ENCODE measurements at places on chromosomes 3 and 15. TPM values are rescaled to one million over a fixed set of nuclear protein-coding genes. Genes with fewer than 3 reads are reported as not detected.

DNA sequence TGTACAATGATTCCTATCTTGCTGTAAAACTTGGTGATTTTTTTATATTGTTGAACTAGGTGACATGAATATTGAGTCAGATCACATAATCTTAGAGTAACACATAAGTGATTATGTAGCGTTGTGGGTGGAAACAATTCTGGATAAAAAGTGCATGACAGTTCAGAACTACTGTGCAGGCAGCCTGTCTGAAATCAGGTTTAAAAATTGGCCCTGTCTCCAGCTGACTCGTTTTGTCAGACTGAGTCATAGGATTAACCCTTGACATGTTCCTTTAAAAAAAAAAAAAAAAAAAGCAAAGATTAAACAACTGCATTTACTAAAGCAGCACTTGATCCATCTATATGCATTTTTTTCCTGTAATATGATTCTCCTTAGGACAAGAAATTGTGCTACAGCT, 160.0 kb upstream of the CGNL1 start:
- H3K27ac ChIP-seq: no peak overlapping the region
- no peak overlapping the region for H3K4me3 ChIP-seq
- no peaks in the 10 kb centered on the region for H3K36me3 ChIP-seq
- H3K4me1 ChIP-seq: peaks cover 65% of the 10 kb centered on the region

- no peaks in the 10 kb centered on the region for H3K27me3 ChIP-seq
- DNase-seq: no peak
- H3K4me3 ChIP-seq: no peak overlapping the region
These were observed 42.3 kb upstream of the ARL8B start for GRCh38 chr3:5079761-5080160.

The ACKR4 gene
- not detected for total RNA-seq

The POLQ gene
- total RNA-seq: 0.79 TPM
